Stimulated activated CD8-positive, alpha-beta memory T cell treated with anti-CD3 and anti-CD28 coated beads, Interleukin-4, amount 100 ng/mL, for 48 hours (primary cell): ENCODE measurements at places on chromosomes 7 and 10.

- no peak for DNase-seq
These were observed 166.9 kb downstream of the PAXIP1 start for GRCh38 chr7:154836021-154836448.

DNA sequence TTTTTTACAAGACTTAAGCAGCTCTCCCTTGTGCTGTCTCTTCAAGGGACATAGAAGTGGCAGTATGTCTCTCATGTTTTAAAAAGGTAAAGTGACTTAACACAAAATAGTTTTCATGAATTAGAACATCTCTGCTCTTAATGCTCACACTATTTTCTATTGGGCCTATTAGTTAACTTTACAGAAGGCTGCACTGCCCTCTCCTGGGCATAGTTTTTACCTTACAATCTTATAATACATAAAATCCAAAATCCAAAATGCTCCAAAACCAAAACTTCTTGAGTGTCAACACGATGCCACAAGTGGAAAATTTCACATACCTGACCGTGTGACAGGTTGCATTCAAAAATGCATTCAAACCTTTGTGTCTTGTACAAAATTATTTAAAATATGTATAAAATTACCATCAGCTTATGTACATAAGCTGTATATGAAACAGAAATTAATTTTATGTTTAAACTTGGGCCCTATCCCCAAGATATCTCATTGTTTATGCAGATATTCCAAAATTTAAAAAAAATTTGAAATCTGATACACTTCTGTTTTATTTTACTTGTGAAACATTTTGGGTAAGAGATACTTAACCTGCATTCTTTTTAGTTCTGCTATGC lies 25.8 kb downstream of the TES start:
- peak; percentile 54 for DNase-seq

DNA sequence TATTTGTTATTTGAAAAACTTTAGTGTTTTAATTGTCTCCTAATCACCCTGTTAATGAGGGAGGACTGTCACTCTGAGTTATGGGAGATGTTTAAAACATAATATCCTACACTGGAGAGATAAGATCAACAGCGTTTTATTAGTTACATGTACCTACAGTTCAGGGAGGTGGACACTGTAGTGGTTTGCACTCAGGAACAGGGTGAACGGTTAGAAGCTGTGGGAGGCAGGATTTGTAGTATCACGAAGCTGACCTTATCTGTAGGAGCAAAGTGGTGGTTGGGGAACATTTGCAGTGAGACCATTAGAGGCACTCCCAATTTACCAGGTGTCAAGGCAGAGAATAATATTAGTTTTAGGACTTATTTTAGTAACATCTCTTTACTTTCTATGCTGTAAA lies 193.3 kb upstream of the KCND2 start:
- DNase-seq, result no peak

DNA sequence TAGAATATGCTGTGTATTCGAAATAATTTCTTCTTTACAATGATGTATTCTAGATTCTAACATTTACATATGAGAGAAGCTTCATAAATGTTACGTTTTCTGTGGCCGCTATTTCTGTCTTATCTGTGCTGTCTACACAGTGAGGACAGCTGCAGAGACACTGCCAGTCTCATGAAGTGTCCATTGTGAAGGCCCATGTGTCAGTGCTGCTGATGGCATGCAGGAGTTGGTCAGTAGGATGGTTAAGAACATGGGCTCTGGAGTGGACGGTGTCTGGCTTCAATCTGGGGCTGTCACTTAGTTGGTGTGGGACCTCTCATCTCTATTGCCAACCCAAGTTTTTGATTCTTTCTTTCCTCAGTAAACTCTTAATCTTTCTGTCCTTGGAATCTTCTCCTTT lies 137.3 kb downstream of the SDK1 start:
- no peak for DNase-seq

GRCh38 chr7:158351051-158351450 lies 236.6 kb downstream of the PTPRN2 start:
- no peak for DNase-seq

DNA sequence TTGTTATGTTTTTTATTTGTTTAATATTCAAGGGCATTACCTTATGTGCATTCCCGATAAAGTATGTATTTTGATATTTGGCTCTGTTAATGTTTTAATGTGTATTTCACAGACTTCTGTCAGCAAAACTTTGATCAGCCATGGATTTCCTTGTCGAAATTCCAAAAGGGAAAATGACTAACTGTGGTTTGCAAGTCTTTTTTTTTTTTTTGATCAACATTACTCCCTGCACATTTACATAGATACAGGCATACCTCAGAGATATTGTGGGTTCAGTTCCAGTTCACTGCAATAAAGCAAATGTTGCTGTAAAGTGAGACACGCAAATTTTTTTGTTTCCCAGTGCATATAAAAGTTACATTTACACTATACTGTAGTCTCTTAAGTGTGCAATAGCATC lies 351.9 kb downstream of the CXCL12 start:
- no peak for DNase-seq
